ENCODE measurements at places on chromosomes 5 and 9.

DNA sequence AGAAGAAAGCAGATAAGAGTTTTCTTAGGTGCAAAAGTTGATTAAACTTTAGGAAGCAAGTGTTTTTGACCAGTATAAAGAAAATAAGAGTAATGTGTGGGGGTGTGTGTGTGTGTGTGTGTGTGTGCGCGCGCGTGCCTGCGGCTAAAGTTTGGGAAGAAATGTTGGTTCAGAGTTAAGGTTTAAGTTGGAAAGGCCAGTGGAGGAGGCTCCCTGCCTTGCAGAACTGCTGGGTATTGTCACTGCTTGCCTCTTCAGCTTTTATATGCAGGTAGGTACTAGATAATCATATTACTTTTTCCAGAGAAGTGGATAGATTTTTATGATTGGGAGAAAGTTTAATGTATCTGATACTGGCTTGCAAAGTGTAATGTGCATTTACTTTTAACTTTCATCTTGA, 2.0 kb downstream of the PIK3R1 start:
- no peak for DNase-seq

DNA sequence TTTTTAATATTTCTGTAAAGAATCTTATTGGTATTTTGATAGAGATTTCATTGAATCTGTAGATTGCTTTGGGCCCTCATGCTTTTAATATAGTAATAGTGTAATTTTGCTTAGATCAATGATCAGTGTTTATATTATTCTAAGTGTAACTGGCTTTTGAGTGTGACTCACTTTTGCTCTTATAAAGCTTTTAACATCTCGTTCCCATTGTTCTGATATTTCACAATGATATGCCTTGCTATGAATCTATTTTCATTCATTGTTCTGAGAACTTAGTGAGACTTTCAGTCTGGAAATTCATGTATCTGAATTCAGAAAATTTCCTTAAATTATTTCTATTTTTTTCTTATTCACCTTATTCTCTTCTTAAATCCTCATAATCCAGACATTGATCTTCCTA, 13.5 kb upstream of the MAMDC2 start:
- DNase-seq, result no peak

DNA sequence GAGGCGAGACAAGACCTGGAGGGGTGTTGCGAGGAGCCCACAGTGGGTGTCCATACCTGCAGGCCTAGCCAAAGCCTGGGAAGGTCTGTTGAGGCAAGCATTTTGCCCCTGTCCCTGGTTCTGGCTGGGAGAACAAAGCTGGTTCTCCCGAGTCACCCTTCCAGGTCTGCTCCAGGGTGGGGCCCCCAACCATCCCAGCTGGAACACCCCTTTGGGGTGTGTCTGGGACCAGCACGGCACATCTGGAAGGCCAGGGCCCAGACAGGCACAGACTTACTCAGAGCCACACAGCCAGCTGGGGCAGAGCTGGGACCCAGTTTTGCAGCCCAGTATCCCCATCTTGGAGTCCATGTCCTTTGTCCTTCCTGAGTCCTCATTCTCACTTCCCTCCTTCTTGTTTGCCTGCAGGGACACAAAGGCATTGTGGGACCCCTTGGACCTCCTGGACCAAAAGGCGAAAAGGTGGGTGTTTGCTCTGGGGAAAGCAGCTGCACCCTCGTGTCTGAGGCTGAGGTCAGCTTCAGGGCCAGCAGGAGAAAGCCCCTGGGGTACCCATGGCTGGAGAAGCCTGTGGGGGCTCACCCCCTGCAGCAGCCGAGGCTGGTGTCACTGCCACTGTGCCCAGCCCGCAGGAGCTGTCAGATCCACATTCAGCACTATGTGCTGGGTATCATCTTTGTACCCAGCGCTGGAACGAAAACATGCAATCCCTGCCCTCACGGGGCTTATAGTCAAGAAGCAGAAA, 38.4 kb upstream of the ORM1 start:
- no peak for DNase-seq

DNA sequence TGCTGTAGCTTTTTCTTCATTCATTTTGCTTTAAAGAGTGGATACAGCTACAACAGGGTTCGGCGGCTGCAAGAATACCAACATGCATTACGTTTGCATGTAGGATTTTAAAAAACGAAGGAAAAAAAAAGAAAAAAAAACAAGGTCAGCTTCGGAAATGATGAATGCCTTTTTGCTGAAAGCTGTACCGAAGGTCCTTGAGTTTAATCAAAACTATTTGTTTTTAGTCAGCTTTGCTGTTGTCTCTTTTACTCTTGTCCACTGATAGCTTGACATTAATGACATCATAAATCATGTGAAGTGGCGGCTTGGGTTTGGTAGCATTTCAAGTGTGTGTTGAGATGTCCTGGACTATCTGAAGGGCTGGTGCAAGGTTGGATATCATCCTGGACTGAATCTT, 779.1 kb downstream of the NR2F1-AS1 start:
- DNase-seq, result no peak

DNA sequence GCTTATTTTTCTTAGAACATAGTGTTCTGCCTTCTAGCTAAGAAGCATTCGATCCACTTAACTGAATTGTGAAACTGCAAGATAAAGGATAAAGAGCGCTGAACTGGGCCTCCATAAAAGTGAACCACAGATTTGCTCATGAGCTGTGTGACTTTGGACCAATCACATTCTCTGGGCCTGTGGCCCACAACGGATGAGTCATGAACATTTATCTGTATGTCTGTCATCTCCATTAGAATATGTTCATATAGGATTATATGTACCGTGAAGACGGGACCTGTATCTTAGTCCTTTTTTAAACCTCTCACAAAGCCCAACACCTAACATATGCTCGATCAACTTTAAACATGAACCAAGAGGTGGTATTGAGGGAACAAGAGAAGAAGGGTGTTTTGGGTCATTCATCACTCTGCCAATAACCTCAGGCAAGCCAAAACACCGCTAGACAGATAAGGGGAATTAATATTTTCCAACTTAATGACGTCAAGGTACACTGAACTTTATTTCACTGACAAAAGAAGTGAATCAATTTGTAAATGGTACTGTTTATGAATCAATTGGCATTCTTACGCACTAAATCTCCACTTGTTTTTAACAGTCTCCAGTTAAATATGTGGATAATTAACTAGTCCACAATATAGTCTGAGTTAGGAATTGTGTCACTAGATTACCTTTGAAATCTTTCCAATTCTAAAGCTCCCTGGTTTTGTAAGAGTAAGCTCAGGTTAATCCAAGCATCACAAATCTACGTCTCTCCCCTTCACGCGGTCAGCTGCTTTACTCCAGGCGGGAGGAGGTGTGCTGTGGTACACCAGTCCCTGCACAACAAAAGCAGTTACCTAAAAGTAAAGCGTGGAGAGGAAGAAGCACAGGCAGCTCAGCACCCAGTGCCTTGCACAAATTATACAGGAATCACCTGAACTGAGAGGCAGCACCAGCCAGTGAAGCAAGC, 1.6 kb downstream of the TMEM245 start:
- peak; percentile 29 for DNase-seq

- DNase-seq, result no peak
Measured at GRCh38 chr5:146640285-146640896, 124.4 kb upstream of the GPR151 start.

- no peak for DNase-seq
Measured at GRCh38 chr9:79684711-79685575, 113.2 kb downstream of the TLE4 start.

- no peak for DNase-seq
Measured at GRCh38 chr5:87054821-87055220, 212.9 kb upstream of the RASA1 start.

DNA sequence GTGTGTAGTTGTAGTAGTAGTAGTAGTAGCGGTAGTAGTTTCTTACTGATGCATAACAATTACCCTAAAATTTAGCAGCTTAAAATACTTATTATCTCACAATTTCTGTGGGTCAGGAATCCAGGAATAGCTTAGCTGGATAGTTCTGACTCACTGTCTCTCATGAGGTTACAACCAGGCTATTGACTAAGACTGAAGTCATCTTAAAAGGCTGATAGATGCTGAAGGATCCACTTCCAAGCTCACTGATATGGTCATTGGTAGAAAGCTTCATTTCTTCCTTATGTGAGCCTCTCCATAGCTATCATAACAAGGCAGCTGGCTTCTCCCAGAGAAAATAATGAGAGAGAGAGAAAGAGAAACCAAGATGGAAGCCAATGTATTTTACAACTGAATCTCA, 147.5 kb upstream of the FBXL17 start:
- DNase-seq, result no peak

GRCh38 chr5:129118405-129118804, 23.9 kb downstream of the ISOC1 start:
- no peak for DNase-seq

GRCh38 chr5:149680810-149681221, 49.3 kb upstream of the PPARGC1B start:
- no peak for DNase-seq

- DNase-seq, result no peak
Measured at GRCh38 chr5:11898-12297, 80.1 kb upstream of the PLEKHG4B start.

All from H7 (cell line).